ENCODE measurements at places on chromosomes 1 and 21. TPM values are rescaled to one million over a fixed set of nuclear protein-coding genes. Genes with fewer than 3 reads are reported as not detected.

DNA sequence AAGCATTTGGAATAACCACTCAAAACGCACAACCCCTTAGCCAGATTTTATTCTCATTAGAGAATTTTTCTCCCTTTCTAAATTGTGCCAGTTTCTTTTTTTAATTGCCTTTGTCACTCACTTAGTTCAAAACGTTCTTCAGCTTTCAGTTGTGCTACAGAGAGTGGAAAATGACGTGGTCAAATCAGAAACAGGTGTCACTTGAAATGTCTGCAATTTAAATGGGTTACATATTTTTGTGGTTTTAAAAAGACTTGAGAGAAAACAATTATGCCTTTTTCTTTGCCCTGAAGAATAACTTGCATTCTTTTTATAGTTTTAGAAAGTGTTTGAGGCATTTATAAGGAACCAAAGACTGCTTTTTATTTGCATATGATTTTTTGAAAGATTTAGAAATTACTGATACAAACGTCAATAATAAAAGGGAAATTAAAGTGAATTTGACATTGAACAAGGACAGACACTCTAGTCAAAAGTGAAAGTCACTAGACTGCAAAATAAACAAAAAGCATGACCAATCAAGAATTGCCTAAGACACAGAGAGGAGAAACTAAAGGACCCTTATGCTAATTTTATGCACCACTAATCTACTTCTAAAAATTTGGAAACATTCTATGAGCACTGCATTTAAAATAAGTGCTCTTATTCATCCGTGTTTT is 191.0 kb downstream of the TPR start:
- DNase-seq, result no peak

GRCh38 chr1:185157599-185158412 is 839 bp downstream of the SWT1 start:
- DNase-seq, result no peak

DNA sequence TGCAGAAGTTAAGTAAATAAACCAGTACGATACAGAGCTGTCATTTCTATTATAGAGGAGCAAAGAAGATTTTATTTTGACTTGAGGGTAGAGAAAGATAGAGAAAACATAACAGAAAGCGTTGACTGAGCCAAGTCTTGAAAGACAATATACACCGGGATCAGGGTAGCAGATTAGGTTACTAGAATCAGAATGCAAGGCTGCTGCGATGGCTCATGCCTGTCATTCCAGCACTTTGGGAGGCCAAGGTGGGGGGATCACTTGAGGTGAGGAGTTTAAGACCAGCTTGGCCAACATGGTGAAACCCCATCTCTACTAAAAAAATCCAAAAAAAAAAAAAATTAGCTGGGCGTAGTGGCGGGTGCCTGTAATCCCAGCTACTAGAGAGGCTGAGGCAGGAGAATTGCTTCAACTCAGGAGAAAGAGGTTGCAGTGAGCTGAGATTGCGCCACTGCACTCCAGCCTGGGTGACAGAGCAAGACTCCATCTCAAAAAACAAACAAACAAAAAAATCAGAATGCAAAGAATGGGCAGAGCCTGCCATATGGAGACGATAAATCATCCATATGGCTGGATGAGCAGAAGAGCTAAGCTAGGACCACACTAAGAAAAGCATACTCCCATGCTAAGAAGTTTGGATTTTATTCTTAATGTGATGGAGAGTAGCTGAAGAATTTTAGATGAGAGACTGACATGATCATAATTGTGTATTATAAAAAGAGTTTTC is 9.9 kb upstream of the ABCD3 start:
- DNase-seq, result no peak

DNA sequence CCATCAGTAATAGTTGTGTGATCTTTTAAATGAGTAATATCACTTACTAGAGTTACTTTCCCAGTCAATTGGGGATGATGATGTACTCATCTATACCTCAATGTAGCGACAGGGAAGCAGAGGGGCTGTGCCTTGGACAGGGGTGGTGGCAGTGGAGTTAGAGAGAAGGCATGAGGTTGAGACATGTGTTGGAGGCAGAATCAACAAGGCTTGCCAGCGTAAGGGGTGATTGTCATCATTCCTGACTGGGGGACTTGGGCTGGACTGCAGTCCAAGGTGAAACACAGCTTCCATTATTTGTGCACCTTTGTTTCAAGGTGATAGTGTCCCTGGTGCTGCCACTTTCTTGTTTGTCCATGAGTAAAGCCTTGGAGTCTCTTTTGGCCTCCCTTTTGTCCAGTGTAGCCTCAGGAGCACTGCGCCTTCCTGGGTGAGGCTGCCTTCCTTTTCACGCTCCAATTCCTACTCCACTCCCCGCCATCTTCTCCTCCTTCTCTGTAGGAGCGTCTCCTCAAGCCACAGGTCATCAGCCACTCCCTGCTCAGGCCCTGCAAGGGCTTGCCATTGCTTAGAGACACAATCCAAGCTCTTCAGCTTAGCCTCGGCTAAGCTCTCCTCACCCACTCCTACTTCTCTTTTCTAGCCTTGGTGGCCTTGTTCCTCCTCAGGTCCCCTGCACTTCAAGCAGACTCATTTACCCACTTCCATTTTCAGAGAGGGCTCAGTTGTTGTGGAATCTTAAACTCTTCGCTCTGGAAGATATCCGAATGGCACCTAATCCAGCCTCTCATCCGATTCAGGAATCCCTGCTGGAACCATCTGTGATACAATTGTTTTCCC is 77.6 kb upstream of the CD34 start:
- DNase-seq, result no peak

GRCh38 chr1:231719485-231720183 is 93.0 kb downstream of the DISC1 start:
- DNase-seq, result no peak

DNA sequence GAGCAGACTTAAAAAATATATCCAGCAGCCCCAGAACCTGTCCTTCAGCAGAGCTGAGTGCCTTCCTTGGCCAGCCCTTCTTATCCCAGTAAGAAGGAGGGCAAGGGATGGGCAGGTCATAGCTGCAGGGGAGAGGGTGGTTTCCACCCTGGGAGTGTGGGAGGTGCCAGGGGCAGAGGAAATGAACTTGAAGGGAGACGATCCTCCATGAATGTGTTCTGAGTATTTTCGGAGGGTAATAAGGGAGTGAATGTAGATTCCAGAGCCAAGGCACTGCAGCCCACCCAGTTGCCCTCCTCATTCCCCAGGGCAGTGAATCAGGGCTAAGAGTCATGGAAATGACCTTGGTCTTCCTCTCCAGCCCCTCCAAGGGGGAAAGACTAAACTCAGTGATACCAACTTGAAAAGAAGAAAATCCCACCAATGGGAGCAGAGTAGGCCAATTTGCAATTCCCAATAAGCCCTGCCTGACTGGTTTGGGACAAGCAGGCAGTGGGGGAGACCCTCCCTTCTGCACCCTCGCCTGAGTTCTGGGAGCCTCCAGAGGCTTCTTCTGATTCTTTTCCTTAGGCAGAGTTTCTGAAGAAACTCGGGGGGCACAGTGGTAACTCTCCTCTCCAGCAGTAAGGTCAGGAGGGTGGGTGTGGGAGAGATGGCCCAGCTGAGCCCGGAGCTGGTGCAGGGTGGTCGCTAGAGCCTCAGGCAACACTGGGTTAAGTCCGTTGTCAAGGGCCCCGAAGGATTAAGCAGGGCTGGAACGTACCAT is 4.2 kb downstream of the MYOG start:
- DNase-seq, result no peak

- DNase-seq, result no peak
These were observed 18.6 kb upstream of the SLAMF9 start for GRCh38 chr1:159972443-159973205.

DNA sequence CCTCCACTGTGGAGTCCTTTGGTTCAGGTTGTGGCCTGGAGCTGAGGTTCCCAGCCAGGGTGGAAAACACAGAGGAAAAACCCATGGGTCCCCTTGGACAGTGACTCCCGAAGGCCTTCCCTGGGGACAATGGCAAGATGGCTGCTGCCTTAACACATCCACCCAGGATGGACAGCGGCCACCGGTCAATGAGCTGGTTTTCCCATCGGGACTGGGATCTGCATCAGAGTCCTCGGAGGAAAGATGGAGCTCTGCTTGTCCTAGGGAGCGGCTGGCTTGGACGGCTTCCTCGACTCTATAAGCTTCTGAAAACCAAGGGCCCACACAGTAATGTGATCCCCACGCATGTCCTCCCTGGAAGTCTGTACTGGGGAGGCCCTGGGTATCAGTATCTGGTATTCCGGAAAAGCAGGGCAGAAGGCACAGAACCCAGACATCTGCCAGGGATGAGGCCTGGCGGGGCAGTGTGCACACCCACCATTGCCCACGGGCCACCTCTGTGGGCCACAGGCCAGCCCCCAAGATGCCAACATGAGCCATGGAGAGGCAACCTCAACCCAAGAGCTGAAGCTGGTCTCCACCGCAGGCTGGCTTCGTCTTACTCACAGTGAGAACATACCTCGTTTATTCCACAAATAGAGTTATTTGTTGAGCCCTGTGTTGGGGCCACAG is 94.7 kb upstream of the VAMP3 start:
- no peak for DNase-seq

GRCh38 chr1:81114191-81114590 is 686.5 kb upstream of the ADGRL2 start:
- no peak for DNase-seq

DNA sequence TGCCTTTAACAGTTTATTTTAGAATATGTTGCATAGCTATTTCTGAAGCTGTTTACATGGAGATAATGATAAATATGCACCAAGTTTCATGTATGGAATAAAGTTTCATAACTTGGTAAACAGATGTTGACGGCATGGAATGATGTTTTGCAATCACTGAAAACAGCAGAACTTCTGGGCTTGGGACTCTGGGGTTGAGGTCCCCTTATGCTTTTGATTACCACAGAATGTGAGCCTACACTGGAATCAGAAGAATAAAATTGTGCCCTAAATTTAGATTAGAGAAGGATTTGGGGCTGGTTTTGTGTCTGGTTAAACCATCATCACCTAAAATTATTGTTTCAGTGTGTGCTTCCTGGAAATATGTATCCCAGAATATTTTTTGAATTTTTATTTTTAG is 11.1 kb downstream of the KRTAP24-1 start:
- DNase-seq, result peak; percentile 24

DNA sequence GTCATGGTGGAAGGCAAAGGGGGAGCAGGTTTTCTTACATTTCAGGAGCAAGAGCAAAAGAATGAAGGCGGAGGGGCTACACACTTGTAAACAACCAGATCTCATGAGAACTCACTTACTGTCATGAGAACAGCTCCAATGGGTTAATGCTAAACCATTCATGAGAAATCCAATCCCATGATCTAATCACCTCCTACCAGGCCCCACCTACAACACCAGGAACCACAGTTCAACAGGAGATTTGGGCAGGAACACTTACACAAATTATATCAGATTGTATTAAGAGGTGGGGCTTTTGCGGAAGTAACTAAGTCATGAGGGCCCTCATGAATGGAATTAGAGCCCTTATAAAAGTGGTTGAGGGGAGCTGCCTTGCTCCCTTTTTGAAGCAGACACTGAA is 48.9 kb upstream of the SAMSN1 start:
- no peak for DNase-seq

DNA sequence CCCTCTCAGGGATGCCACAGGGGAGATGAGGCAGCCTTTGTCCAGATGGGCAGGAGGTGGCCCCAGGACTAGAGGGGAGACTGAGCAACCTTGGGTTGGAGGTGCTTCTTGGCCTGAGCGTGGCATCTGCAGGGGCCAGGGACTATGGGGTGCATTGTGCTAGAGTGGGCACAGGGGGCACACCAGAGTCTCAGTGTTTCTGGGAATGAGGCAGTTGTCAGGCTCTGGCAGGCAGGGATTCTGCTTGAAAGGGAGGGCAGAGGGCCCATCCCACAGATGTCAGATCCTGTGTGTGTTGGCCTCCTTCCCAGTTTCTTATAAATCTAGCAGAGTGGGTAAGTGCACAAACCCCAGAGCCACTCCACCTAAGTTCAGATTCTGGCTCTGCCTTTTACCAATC is 13.7 kb downstream of the LGR6 start:
- no peak for DNase-seq

TMIGD3 gene
- polyA plus RNA-seq, result 0.24 TPM

Data from forelimb muscle (tissue), 1 donor.